ENCODE measurements at places on chromosomes 11 and 22.

DNA sequence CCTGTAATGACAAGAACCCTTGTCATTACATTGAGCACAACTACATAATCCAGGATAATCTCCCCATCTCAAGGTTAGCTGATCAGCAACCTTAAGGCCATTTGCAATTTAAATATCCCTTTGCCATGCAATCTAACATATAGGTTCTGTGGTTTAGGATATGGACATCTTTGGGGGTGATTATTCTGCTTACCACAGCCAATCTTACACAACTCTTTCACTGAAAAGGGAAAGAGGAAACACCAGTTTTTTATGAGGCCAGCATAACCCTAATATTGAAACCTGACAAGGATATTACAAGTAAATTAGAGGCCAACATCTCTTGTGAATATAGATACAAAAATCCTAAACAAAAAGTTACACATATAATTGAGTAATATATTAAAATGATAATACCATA is 78.5 kb downstream of the CYP2R1 start:
- DNase-seq: no peak

- no peak for DNase-seq
Observed at GRCh38 chr11:100890789-100891188, 203.7 kb downstream of the ARHGAP42 start.

- DNase-seq: peak; percentile 6
Observed at GRCh38 chr11:120141768-120142423, 4.0 kb upstream of the TRIM29 start.

- no peak for DNase-seq
Observed at GRCh38 chr11:10155793-10156490, 138.1 kb downstream of the SBF2 start.

DNA sequence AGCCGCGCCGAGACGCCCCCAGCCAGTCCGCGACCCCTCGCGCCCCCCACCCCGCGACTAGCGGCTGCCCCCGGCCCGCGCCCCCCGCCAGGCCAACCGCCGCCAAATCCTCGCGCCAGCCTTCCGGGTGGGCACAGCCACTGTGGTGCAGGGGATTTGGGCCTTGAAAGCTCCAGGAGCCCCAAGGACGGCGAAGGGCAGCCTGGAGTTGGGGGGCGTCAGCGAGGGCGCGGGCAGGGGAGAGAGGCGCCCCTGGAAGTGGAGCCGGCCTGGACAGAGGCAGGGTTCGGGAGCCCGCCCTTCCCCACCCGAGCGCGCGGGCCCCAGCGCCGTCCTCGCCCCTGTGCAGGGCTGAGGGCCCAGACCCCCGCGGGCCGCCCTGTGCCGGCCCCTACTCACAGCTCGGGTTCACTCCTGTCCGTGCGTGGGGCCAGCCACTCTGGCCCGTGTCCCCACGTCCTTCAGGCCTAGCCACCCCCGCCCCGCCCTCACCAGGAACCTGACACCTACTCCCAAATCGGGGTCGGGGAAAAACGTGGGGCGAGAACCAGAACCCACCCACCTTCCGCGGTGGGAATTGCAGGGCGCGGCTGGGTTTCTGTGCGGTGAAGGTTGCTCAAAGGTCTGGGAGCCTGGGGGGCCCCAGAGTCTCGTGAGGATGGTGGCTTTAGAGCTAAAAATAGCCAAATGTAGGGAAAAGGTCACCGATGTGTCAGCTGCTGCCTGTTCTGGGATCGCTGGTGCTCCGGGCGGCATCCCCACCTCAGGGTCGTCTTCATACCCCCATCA is at the start of gene CPT1B:
Gene CPT1B (minus strand): TSS at position 441 of the 789 bp plus-strand sequence. CDS start 512 bp downstream, outside the sequence.
- DNase-seq: no peak

DNA sequence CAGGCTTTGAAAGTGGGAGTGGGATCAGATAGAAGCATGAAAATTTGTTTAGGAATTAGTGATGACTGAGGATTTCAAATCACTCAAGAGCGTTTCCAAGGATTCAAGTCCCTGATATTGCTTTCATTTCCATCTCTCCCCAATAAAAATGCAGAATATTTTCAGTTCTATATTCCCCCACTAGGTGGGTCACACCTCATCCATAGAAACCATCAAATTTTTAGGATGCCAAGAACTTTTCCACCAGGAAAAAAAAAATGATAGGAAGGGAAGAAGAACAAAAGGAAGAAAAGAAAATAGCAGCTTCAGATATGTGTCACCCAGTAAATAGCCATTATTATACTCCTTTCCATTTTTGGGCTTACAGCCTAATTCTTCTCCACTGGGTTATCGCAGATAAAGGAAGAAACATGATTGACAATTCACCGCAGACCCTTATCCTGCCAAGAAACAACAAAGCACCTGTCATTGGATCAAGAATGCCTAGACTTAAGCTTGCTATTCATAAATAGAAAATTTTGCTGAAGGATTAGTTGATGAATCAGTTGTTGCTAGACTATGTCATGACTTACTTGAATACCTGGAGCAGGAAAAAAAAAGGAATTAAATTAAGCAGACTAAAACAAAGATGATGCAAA is 30.3 kb upstream of the OR10D3 start:
- no peak for DNase-seq

DNA sequence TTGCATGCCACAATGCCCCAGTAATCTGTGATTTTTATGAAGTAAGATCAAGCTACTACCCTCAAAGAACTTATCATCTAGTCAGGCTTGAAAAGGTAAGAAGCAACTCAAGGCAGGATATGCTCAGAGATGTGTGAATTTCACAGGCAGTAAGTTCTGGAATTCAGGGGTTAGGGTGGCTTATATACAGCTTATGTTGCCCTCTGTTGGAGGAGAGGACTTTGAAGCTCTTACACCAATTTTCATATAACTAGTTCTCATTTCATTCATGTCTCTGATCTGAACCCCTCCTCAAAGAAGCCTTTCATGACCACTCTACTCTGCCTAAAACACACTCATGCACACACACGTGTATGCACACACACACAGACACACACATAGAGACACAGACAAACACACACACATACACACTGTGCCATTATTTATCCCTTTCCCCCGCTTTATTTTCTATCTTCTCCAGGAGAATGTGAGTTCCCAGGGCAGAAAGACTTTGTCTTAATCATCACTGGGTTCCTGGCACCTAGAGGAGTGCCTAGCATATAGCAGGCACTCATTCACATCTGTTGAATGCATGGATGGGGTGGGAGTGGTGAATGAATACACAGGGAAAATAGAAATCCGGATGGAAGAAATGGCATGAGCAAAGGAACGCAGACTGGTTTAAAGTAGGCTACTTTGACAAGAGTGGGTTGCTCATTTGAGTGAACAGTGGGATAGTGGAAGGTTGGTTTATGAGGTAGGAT is 220.7 kb upstream of the ZBED5 start:
- DNase-seq: no peak
